ENCODE measurements at places on chromosomes 2 and 18. TPM values are rescaled to one million over a fixed set of nuclear protein-coding genes. Genes with fewer than 3 reads are reported as not detected.

The CLHC1 gene
- total RNA-seq = 2.7 TPM

The ALPP gene
- total RNA-seq = 12.1 TPM

The HS1BP3 gene
- total RNA-seq = 48.9 TPM

The NETO1 gene
- not detected for total RNA-seq

The SIX2 gene
- 2.0 TPM for total RNA-seq

The CTNNA2 gene
- total RNA-seq = 0.16 TPM

The APOB gene
- 0.01 TPM for total RNA-seq

The C2orf66 gene
- total RNA-seq = not detected

The DNMT3A gene
- total RNA-seq = 8.3 TPM

The EPHA4 gene
- 1.1 TPM for total RNA-seq

The TCF4 gene
- total RNA-seq = 0.87 TPM
